ENCODE measurements at places on chromosomes 5 and 9.

- DNase-seq, result no peak
Observed at GRCh38 chr9:81673310-81673709, 16.0 kb downstream of the TLE1 start.

GRCh38 chr5:137710086-137710485 is 25.8 kb downstream of the KLHL3 start:
- no peak for DNase-seq

- no peak for DNase-seq
Observed at GRCh38 chr5:180389252-180390101, 36.3 kb upstream of the GFPT2 start.

DNA sequence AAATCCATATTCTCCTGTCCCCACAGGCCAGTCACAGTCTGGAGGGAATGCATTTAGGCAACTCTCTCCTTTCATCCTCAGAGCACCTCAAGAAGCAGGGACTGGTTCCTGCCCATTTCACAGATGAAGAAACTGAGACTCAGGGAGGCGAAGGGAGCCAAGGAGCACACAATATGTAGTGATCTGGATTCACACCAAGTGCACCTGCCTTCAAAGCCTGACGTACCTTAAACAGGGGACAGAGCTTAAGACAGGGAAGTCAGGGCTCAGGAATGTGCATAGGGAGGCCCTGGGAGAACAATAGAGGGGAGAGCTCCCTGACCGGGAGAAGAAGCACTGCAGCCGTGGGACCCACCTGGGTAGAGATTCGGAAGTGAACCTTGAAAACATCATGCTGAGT is 83.0 kb downstream of the GABBR2 start:
- no peak for DNase-seq

DNA sequence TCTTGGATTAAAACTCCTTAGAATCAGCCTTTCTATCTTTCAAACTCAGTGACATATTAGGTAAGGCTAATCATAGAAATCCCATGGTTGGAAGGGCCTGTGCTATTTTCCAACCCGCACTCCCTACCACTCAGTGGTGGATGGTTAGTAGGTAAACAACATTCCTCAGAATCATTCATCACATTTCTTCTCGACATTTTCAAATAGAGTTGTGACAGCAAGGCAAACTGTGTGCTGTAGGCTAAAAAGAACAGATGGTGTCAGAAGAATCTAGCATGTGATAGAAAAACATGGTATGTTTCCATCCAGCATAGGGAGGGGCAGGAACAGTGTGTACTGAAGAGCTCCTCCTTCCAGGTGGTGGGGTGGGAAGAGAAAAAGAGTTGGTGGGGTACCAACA is 227.3 kb upstream of the NMUR2 start:
- DNase-seq, result no peak

DNA sequence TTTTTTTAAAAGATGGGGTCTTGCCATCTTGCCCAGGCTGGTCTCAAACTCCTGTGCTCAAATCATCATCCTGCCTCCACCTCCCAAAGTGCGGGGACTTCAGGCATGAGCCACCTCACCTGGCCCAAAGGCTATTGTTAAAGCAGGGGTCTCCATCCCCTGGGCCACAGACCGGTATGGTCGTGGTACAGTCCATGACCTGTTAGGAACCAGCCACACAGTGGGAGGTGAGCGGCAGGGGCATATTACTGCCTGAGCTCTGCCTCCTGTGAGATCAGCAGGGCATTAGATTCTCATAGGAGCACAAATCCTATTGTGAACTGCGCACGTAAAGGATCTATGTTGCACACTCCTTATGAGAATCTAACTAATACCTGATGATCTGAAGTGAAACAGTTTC is 7.3 kb upstream of the NOL6 start:
- DNase-seq, result no peak

- no peak for DNase-seq
Observed at GRCh38 chr5:34639852-34640626, 16.1 kb upstream of the RAI14 start.

DNA sequence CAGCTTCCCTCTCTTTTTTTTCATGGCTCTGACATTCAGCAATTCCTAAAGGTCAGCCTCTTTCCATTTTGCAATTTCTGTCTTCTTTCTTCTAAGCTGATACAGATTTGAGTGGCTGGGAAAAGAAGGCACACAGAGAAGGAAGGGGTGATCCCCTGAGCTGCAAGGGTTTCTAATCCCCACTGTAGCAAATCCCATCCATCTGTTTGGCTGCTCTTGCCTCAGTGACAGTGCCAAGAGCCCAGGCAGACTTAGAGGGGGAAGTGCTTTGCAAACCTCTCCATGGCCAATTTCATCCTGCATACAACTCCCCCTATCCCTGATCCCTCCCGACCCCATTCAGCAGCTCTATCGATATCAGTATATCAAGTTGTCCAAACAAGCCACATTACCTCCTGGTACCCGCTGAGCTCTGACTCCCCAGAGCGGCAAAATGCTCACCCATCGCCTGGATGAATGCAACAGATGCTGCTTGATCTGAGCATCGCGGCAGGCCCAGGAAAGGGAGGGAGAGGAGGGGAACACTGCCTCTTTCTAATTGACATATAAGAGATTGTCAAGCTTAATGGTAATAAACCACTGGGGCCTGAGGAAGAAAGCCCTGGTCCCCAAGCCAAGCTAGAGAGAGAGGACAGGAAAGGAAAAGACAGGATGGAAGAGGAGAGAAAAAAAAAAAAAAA is 268.9 kb downstream of the ASTN2 start:
- no peak for DNase-seq

- no peak for DNase-seq
Observed at GRCh38 chr5:69270840-69271239, 36.2 kb downstream of the CDK7 start.

- DNase-seq, result no peak
Observed at GRCh38 chr5:77427998-77428397, 64.1 kb downstream of the WDR41 start.

DNA sequence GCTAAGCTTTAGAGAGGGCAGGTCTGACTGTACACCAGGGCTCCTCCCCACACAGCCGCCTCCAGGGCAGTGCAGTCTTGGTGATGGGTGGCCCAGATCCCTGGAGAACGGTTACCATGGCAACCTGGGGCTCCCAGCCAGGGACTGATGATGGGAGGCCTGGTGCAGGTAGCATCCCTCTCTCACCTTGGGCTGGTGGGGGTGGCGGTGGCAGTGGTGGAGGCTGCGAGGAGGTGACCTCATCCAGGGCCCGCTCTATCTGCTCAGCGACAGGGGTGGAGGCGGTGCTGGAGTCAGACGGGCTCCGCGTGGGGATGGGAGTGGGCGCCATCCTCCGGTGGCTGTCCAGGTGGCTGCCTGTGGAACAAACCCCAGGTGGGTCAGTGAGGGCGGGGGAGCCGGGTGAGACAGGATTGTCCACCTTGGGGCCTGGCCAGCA is 12.3 kb downstream of the PRR7 start:
- no peak for DNase-seq

- DNase-seq, result no peak
Observed at GRCh38 chr5:96659170-96659569, 3.0 kb upstream of the CAST start.

- DNase-seq, result no peak
Observed at GRCh38 chr9:117771136-117771535, 66.9 kb downstream of the TLR4 start.

- DNase-seq, result no peak
Observed at GRCh38 chr5:75536147-75536546, 24.5 kb downstream of the POLK start.

DNA sequence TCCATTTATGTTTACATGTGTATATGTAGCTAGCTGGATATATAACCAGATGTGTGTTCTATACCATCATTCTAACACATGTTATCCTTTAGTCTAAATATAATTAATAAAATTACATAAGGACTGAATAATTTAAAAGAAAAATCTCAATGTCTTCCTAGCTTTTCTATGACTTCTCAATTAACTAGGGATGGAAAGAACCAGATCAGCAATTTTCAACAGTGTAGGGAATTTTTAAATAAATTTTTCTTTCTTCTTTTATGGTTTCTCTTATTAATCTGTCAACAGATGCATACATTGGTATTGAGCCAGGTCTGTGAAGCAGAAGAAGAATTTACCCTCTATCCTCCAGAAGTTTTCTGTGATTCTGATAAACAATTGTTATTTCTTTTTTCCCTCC is 2180.4 kb upstream of the C9orf72 start:
- no peak for DNase-seq

DNA sequence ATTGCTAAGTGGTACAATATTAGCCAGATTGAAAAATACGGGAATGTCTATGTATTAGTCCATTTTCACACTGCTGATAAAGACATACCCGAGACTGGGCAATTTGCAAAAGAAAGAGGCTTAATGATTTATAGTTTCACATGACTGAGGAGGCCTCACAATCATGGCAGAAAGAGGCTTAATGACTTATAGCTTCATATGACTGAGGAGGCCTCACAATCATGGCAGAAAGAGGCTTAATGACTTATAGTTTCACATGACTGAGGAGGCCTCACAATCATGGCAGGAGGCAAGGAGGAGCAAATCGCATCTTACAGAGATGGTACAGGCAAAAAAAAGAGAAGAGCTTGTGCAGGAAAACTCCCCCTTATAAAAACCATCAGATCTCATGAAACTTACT is 32.3 kb upstream of the OLFM1 start:
- no peak for DNase-seq

GRCh38 chr9:114958021-114958843 is 27.8 kb upstream of the TNFSF8 start:
- DNase-seq, result peak; percentile 94

- DNase-seq, result no peak
Observed at GRCh38 chr9:131038256-131039128, 29.5 kb downstream of the LAMC3 start.

DNA sequence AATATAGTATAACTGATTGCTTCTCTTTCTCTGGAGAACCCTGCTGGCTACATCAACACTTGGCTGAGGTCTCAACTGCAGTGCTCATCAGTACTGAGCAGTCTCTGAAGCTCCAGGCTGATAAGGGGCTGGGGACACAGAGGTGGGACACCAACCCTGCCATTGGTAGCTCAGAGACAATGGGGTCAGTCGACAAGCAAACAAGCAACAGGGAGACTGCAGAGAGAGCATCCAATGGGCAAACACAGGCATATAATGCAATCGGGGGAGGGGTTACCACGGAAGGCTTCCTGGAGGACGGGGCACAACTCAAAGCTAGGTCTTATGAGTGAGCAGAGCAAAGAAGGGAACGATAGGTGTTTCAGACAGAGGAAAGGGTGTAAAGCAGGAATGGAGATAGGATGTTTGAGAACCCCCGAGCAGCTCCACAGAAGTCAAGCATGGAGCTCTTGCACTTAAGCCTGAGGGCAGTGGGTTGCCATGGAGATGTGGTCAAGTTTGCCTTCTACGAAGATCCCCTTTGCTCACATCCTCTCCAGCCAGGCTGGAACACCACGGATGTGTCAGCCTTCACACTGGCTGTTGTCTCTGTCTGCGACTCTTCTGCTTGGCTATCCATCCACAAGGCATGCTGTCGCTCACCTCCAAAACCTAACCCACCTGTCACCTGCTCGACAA is 21.5 kb upstream of the AKNA start:
- peak; percentile 70 for DNase-seq

GRCh38 chr9:109329638-109330258 is 8.9 kb upstream of the EPB41L4B start:
- DNase-seq, result no peak

- DNase-seq, result no peak
Observed at GRCh38 chr5:57386958-57387357, 95.7 kb downstream of the ACTBL2 start.

GRCh38 chr9:73565026-73565425 is 413.4 kb downstream of the ANXA1 start:
- no peak for DNase-seq

DNA sequence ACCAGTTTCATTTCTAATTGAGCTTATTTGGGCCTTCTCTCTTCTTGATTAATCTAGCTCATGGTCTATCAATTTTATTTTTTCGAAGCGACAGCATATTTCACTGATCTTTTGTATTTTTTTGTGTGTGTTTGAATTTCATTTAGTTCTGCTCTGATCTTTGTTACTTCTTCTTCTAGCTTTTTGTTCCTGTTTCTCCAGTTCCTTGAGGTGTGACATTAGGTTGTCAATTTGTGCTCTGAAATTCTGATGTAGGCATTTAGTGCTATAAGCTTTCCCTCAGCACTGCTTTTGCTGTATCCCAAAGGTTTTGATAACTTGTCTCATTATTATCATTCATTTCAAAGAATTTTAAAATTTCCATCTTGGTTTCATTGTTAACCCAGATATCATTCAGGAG is 67.3 kb downstream of the STRBP start:
- no peak for DNase-seq

DNA sequence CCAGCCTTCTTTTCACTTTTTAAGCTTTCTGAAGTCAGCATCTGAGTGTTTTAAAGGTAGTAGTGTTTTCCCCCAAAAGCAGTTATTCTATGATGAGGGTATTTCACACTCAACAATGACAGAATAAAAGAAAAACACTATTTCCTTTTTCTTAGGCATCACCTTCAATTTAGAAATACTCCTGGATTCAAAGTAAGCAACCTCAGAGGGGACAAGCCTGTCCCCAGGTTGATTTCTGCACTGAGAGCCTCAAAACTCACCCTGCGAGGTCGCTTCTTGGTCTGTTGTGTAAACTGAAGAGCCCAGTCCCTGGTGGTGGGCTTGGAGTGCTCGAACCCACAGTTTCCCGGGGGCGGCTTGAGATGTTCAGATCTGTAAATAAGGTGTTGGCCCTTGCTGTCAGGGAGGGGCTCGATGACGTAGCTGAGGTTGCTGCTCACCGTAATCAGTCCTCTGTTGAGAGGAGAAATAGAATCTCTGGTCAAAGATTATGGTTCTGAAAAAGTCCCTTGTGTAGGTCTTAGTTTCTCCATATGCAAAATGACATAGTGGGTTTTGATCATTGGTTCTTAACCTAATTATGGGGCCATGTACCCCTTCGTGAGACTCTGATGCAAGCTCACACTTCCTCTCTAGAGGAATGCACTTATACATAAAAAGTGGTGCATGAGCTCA is 55.9 kb downstream of the ADAM19 start:
- no peak for DNase-seq

DNA sequence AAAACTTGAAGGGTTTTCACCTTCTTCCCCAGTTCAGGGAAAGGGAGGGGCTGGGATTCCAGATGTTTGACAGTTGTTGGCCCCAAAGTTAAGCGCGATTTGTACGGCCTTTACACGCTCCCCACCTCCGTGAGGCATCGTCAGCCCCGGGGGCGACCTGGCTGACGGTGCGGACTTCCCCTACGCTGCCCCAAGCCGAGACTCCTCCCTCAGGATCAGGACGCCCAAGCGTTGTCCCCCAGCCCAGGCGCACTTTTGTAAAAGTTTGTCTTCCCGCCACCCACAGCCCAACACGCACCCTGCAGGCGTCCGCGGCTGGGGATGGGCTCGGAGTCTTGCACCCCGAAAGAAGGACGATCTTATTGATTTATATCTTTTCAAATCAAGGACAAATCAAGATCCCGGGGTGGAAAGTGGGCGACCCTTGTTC is 713 bp downstream of the MOB3B start:
- DNase-seq, result peak; percentile 68

- DNase-seq, result no peak
Observed at GRCh38 chr9:114038724-114039313, 39.3 kb downstream of the AMBP start.
